ENCODE measurements at places on chromosomes 2 and 18.

- no peak for DNase-seq
Measured at GRCh38 chr2:123366239-123366837, 658.7 kb upstream of the CNTNAP5 start.

- no peak for DNase-seq
Measured at GRCh38 chr2:202643012-202643858, 8.5 kb downstream of the FAM117B start.

DNA sequence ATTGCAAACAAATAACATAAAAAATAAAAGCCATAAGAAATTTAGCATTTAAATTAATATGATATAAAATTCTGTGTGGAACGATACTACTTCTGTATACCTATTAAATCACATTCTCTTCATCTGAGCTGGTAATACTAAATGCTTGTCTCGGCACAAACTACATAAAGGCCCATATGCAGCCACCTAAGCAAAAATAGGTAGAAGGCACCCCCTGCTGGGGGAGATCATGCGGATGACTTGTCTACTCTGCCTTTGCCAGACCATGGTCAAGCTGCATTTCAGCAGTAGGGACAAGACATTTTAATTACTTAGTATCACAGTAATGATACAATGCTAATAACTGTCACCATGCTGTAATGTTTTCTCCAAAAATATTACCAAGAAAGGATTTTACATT is 108.0 kb downstream of the CDH19 start:
- peak; percentile 39 for DNase-seq

- DNase-seq, result no peak
Measured at GRCh38 chr2:88760819-88761598, 69.5 kb downstream of the RPIA start.

DNA sequence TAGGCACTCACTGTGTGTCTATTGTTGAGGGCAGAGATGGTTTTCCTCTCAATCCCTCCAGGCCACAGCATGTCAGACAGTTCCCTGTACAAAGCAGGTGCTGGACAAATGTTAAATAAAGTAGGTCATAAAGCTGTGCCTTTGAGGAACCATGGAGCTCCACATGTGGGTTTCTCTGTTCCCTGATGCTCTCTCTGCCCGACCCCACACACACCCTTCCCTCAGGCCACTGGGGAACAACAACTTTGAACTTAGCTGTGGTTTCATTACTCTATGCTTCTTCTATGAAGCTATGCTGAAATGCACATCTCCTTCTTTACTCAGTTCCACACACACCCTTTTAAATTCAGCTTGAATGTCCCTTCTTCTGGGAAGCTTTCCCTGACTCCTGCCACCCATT is 415.3 kb downstream of the HRH4 start:
- no peak for DNase-seq
